ENCODE measurements at places on chromosomes 2 and 18.

GRCh38 chr2:164151522-164151921, 415.7 kb upstream of the FIGN start:
- DNase-seq = no peak

- no peak for DNase-seq
These were observed 53.6 kb upstream of the GRHL1 start for GRCh38 chr2:9897846-9898245.

DNA sequence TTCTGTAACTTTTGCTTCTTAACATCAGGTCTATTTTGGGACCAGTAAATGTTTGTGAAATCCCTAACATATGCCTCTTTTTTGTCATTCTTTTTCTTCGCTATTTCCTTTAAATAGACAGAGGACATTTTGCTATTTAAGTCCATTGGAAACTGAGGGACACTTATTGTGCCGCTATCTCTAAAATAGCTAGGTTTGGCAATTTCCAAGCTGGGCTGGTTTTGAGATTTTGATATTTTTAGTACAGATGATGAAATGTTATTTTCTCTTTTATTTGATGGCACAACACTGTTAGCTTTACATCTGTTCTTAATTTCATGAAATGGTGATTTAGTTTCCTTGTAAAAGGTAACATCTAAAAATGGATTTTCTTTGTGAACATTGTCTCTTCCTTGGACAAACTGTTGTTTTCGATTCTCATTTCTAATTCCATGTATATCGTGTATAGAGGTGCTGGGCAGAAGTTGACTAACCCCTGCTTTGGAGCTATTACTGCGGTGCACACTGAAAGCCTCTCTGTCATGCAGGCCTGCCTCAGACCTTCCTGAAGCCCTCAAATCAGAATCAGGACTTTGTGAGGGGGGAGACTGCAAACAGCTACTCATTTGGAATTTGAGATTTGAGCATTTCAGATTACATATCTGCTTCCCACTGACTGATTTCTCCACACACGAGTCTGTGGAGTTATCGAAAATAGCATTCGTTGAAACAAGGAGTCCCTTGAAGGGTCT, 594 bp downstream of the RAD51AP2 start:
- DNase-seq = no peak

- DNase-seq = no peak
These were observed 182.1 kb downstream of the TWIST2 start for GRCh38 chr2:239029958-239030357.

GRCh38 chr2:42979416-42979869, 187.1 kb upstream of the HAAO start:
- no peak for DNase-seq

- no peak for DNase-seq
These were observed 10.4 kb upstream of the MAP3K2 start for GRCh38 chr2:127398239-127398590.

DNA sequence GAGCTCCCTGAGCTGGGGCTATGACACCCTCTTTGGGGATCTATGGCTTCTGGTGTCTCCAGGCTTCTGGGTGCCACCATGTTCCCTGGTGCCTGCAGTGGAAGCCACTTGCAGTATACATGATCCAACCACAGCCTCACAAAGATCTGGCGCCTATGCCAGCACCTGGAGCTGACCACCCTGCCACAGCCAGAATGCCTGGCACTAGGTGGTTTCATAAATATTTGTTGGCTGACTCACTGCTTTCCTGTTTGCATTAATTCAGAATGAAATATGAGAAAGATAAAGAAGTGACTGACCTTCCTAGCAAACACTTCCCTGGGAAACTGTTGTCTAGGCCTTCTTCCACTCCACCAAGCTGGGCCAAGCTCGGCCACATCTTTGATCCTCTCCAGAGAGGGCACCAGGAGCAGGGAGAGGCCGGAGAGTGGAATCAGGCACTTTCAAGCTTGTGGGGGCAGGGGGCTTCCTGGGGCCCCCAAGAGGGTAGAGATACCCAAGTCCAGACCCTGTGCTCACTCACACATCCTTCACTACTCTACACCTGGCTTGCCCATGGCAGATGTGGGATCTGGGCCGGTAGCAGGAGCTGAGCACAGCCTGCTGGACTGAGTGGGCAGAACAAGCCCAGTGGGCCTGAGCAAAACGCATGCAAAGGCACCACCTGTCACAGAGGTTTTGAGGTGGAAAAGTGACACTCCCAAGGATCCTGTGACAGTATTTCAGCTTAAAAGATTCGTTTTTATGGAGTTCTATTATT, 565.7 kb downstream of the SLC4A3 start:
- DNase-seq = no peak

- DNase-seq = peak; percentile 85
These were observed at the start of gene PLEKHM3 for GRCh38 chr2:208025037-208025813. TSS of gene PLEKHM3 (minus strand) at chr2:208025527. CDS start at chr2:208001639, 23,888 bp downstream.

GRCh38 chr2:11343368-11343649, 1.1 kb downstream of the ROCK2 start:
- DNase-seq = no peak

- DNase-seq = no peak
These were observed 455.7 kb downstream of the TSN start for GRCh38 chr2:122210898-122211856.

GRCh38 chr2:112033600-112033999, 21.5 kb upstream of the TMEM87B start:
- no peak for DNase-seq

DNA sequence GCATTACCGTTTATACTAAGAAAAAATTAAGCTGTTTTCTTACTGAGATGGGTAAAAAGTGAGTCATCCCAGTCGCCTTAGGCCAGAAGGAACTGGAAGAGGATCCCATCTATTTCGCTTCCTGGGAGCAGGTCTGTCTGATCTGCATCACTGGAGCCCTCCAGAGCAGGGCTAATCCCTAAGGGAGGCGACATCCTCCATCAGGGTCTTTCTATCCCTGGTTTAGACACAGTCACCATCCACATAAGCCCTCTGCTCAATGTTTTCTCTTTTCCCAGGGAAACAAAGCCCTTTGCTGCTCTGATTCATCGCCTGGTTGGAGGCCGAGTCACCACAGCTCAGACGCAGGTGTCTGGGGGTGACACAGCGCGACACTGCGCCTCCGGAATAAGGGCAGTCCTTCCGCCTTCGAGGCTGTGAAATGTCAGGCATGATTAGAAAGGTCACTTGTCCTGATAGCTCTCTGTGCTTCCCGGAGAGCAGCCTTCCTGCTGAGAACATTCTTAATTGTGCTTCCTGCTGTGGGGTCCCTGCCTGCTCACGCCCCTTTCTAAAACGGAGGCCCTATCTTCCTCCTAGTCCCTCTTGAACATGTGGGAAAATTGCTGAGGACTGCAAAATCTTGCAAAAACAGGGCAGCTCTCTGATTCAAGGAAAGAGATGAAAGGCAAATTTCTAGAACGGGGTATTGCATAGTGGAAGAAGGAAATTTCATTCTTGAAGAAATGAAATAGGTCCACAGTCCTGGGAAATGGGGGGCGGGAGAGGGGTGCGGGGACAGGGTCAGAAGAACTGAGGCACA, 56.3 kb downstream of the MARCHF4 start:
- no peak for DNase-seq

DNA sequence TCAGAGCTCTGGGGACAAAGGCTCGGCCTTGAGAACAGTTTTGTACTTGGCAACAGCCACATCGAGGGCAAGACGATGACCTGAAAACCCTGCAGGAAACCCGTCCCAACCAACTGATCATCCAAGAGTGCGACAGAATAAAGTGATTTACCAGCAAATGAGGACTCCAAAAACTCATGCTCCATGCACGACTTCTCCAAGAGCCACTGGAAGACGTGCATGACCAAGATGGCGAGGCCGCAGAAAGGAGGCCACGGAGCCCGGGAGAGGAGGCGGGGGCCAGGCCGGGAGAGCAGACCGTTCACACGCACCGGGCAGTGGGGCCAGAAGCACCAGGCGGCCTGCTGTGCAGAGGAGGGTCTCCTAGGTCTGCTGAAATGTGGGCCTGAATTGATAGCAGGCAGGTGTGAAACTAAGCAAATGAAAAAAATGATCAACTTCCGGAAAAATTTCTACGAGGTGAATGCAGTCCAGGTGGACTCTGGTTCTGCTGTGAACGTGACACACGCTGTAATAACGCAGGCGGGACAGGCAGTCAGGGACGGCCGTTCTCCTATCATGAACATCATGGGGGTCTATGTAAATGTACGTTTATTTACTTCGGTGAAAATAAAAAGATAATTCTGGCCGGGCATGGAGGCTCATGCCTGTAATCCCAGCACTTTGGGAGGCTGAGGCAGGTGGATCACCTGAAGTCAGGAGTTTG, 252.2 kb downstream of the HDAC4 start:
- DNase-seq = no peak

GRCh38 chr2:233241803-233242202, 9.7 kb upstream of the ATG16L1 start:
- DNase-seq = no peak

DNA sequence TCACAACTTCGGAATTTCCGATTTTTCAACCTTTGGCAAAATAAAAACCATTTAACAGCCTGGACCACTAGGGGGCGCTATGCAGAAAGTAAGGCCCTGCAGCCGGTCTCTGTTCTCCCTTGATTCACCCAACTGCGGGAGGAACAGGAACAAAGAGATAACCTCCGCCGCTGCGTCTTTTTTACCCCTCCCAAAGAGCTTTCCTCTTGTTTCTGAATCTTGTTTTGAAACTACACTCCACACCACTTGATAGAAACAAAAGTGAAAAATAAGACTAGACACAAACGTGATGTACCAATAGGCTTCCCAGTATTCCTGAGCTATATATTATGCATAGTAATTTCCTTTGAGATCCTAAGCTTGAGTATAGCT, 231.2 kb downstream of the MYO3B start:
- DNase-seq = peak; percentile 51

- DNase-seq = no peak
These were observed 12.1 kb downstream of the SERTAD2 start for GRCh38 chr2:64641599-64641998.

GRCh38 chr18:63518178-63519012, 23.8 kb upstream of the SERPINB12 start:
- peak; percentile 57 for DNase-seq

- no peak for DNase-seq
These were observed 9.8 kb downstream of the POU3F3 start for GRCh38 chr2:104863468-104864279.

- no peak for DNase-seq
These were observed 208.2 kb downstream of the SH3RF3 start for GRCh38 chr2:109337221-109337620.

GRCh38 chr2:173629076-173629475, 274.4 kb downstream of the CDCA7 start:
- no peak for DNase-seq

DNA sequence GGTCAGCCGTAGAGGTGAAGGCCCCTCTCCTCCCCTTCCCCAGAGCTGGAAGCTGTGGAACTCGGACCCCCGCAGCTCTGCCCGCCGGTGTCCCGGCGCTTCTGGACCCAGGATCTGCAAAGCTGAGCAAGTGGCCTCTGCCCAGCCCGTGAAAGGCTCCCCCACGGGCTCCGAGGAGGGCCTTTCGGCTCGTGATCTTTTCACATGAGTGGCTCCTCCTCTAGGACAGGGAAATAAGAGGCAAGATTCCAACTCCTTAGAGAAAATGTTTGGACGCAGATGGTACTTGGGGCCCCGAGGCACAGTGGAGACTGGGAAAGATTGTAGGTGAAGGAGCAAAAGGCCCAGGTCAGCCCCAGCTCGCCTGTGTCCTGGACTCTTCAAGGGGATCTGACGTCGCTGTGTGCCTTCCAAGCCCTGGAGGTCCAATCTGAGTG, 48.2 kb upstream of the SP3 start:
- DNase-seq = no peak

GRCh38 chr2:211724933-211725332, 813.7 kb downstream of the ERBB4 start:
- DNase-seq = no peak

- DNase-seq = no peak
These were observed 170.7 kb upstream of the CRIM1 start for GRCh38 chr2:36184848-36185247.

GRCh38 chr2:19505-19904, 26.8 kb downstream of the FAM110C start:
- DNase-seq = no peak

DNA sequence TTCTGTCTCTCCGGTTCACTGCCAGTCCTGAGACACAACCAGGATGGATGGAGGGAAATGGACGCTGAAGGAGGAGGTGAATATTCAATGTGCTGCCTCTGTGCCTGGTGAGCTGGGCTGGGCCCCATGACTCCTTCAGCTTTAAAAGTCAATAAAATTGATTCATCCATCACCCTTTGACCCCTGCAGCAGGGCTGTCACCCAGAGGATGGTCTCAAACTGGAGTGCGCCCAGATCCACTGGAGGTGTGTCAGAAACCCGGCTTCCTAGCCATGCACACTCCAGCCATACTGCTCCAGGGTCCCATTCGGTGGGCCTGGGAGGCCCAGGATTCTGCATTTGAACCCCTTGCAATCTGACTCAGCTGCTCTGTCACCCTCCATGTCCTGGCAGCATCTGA, 94.1 kb upstream of the BOD1L2 start:
- DNase-seq = no peak

DNA sequence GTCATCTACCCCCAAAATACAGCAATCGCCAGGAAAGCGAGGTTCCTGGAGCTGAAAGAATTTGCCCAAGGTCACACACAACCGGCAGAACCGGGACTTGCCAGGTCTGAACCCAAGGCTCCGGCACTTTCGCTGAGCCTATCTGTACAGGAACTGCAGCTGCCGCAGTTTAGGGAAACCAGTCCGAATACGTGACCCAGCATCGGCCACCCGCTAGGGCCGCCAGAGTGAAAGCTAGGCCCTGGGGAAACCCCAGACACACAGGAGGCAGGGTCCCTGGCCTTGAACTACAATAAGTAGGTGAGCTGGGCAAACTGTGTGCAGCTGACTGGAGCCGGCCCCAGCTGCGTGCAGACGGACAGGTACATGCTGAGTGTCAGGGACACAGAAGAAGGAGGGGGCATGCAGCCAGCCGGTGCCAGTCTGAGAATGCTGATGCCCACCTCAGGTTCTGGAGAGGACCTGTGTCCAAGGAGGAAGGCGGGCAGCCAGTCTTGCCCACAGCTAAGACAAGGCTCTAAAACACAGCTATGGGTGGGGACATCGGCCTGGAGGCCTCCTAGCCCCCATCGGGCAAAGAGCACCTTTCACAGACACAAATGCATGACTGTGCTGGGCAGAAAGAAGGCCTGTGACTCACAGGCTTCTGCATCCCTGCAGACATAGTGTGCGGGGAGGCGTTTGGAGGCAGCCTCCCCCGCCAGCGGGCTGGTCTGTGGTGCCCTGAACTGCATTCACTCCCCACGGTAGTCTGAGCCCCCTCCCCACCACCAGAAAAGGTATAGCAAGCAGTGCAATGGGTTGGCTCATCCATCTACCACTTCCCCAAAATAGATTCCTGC, 107.4 kb upstream of the ID2 start:
- DNase-seq = peak; percentile 41

GRCh38 chr2:69764286-69765095, 22.6 kb downstream of the ANXA4 start:
- no peak for DNase-seq

- DNase-seq = no peak
These were observed 51.1 kb downstream of the TLK1 start for GRCh38 chr2:171109571-171109970.

- no peak for DNase-seq
These were observed 177.7 kb downstream of the SEPTIN10 start for GRCh38 chr2:109435901-109436598.

- DNase-seq = no peak
These were observed 14.8 kb upstream of the IMP4 start for GRCh38 chr2:130327703-130328527.

All from NCI-H526 (cell line).